ENCODE measurements at places on chromosomes 6 and 20.

DNA sequence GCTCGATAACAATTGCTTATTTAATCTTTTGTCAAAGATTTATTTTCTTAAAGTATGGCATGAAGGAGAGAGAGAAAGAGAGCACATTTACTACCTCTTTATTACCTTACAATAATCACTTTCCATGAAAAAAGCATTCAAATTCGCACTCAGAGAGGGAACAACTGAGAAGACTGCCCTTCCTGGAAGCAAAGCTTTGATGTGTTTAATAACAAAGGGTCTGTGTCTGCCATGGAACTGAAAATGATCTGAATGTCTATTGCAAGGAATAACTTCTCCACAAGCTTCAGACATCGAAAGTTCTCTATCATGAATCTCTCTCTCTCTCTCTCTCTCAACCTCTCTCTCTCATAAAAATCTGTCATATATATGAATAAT is 308.9 kb downstream of the HDGFL1 start:
- DNase-seq: no peak

DNA sequence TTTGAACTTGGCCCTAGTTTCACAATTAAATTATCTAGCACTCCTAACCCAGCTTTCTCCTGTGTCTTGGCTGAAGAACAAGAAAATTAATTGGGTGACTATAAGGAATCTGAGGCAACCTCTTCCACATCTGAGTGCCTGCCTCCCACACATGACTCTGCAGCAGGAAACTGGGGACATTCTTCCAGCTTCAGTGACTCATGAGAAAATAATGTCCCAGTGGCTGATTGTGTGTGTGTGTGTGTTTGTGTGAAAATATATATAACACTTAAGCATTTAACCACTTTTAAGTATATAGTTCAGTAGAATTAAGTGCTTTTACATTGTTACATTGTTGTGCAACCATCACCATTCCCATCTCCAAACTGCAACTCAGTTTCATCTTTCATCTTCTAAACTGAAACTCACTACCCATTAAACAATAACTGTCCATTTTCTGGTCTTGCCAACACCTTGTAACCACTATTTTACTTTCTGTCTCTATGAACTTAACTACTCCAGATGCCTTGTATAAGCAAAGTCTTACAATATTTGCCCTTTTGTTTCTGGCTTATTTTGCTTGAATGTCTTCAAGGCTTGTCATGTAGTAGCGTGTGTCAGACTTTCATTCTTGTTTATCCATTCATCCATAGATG is 8.7 kb downstream of the TRIM38 start:
- DNase-seq: peak; percentile 49

- DNase-seq: no peak
Measured at GRCh38 chr6:168194732-168195567, 115.9 kb upstream of the FRMD1 start.

DNA sequence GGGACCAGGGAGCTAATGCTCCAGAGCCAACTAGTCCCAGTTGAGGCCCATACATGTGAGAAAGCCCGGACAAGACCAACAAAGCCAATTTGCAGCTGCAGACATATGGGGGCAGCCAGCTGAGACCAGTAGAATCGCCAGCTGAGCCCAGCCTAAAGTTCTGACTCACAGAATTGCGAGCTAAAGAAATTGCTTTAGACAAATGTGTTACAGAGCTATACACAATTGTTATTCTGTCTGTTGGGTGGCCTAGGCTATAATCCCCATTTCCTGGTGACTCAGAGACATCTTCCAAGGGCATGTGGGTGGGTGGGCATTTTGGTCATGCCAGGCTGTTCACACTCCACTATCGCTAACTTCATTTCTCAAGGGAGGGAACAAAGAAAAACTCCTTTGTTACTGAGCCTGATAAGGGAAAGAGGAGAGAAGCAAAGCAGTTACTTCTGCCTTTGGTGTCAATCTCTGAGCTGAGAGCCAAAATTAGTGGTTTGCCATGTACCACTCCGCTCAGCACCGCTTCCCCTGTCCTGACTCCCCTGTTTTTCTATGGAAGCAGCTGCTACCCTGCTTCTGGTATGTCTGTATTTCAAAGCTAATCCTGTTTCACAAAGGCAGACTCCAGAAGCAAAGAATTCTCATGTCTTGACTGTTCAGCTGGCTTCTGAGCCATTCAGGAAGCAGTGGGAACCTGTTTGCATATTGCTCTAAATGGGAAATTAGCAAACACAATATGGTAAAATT is 26.1 kb downstream of the SCP2D1 start:
- no peak for DNase-seq

GRCh38 chr6:27334141-27334540 is 22.1 kb upstream of the POM121L2 start:
- DNase-seq: no peak

DNA sequence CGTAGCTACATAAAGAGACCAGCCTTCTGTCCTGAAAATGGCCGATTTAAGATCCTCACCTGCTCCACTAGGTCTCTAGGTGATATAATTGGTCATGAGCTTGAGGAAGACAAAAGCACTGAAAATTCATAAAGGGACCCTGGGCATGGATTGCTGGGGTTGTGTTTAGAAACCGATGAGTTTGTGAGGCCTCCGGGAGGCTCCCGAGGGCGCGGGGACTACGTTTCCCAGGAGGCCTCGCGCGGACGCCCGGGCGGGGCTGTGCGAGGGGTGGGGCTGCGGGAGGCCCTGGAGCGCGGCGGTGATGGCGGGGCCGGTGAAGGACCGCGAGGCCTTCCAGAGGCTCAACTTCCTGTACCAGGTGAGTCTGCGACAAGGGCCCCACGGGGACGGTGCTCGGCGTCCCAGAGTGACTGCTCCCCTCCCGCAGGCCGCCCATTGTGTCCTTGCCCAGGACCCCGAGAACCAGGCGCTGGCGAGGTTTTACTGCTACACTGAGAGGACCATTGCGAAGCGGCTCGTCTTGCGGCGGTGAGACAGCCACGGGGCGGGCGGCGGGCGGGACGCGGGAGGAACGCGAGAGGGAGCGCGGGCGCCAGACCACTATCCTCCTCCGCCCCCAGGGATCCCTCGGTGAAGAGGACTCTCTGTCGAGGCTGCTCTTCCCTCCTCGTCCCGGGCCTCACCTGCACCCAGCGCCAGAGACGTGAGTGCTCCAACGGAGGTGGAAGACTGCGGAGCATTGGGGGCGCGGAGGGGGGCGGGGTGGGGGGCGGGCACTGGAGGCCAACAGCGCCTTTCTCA is at the start of gene RPP21:
Gene RPP21 (plus strand): TSS at position 289 of the 804 bp plus-strand sequence. CDS start 16 bp downstream, at position 305.
- DNase-seq: peak; percentile 95

DNA sequence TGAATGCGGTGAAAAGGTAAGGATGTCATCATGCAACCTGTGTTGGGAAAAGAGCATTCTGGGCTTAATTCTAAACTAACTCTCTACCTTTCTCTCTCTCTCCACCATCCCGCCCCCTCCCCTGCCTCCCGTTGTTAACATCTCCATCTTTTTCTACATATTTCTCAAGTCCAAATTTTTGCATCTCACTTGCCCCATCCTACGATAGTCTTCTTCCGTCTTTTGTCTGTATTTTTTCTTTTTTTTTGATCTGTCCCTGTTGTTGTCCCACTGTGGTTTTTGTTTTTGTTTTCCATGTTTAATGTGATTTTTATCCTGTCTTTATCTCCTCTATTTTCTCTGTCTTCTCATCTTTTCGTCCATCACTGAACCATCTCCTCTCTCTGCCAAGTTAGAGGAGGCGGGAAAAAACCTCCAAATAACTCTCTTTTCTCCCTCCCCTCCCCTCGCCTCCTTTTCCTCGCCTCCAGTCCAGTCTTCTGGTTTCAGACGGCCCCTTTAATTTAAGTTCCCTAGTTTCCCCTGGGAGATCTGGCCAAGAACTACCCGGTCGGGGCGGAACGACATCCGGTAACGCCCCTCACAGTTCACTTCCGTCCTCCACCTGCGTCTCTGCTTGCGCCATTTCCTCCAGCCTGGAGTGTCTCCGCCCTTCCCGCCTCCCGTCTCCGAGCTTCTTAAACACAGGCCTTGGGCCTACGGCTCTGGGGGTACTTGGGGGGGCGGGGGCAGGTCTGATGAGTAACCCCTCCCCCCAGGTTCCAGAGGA is at the start of gene NFKBIL1:
Gene NFKBIL1 (plus strand): TSS at position 651 of the 769 bp plus-strand sequence. CDS start 87 bp downstream, at position 738.
- peak; percentile 98 for DNase-seq

GRCh38 chr6:27871924-27872638 is 40.1 kb downstream of the OR2B2 start:
- no peak for DNase-seq

- no peak for DNase-seq
Measured at GRCh38 chr20:7723284-7723683, 217.0 kb downstream of the HAO1 start.

DNA sequence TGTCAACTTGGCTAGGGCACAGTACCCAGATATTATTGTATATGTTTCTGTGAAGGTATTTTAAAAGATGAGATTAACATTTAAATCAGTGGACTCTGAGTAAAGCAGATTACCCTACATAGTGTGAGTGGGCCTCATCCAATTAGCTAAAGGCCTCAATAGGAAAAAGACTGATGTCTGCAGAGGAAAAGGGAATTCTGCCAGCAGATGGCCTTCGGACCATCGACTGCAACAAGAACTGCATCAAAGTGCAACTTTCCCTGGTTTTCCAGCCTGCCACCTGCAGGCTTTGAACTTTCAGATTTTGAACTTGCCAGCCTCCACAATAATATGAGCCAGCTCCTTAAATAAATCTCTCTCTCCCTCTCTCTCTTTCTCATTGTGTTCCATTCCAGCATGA is 80.5 kb downstream of the IMPG1 start:
- DNase-seq: no peak

- no peak for DNase-seq
Measured at GRCh38 chr6:137975188-137975940, 108.3 kb downstream of the TNFAIP3 start.

DNA sequence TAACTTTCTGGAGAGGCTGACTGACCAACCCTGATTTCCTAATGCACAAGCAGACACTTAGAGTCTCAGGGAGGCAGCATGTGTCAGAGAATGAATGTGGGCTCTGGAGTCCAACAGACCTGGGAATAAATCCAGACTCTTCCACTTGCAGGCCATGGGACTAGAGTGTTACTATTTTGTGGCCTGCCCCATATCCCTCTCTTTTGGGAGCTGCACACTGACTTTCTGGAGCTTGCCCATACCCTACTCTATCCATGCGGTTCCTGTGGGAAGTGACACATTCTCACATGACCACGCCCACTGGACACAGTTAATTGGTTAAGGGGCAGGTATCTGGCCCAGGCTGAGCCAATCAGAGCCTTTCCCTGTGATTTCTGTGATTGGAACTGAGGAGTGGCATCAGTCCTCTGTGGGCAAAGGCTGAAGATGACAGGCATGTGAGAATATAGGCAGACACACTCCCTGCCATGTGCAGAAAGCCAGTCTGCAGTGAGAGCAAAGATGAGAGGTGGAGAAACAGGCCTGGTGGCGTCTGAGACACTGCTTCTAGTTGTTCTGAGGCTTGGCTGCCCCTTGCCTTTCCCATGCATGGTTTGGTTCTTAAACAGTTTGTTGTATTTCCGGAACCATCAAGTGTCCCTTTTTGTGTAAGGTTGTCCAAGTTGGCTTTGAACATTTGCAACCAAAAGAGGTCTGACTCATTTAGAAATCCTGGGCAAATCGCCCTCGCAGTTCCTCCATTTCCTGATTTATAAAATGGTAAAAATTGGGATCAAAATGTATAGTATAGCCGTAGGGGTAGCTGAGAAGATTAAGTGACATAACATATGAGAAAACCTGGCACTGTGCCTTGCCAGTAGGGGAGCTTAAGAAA is 125.6 kb downstream of the CDC5L start:
- DNase-seq: no peak

- DNase-seq: no peak
Measured at GRCh38 chr20:9409981-9410380, 104.4 kb upstream of the LAMP5 start.

GRCh38 chr6:40701352-40702007 is 114.3 kb upstream of the LRFN2 start:
- DNase-seq: no peak

DNA sequence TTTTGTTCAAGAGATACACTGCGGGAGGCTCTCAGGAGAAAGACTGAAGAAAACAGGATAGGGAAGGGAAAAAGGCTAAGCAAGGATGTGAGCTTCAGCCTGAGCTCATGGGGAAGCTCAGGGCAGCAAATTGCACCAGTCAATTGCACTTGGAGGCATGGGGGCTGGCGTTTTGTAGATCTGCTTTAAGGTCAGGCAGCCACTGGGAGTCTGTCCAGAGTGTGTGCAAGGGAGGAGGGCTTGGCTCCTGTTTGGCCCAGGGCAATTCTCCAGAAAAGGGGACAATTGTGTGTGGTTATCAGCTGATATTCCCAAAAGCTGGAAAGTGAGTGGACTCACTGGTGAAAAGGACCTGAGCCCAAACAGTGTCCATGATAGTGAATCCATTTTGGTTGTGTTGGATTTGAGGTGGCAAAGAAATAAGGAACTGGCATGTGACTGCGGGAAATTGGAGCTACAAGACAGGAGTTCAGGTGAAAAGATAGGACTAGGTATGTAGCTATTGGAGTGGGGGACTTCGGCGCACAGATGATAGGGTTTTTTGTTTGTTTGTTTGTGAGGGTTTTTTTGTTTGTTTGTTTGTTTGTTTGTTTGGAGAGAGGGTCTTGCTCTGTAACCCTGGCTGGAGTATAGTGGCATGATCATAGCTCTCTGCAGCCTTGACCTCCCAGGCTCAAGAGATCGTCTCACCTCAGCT is 22.3 kb upstream of the IER3 start:
- no peak for DNase-seq

- no peak for DNase-seq
Measured at GRCh38 chr6:81031416-81031815, 721.1 kb downstream of the TENT5A start.

- DNase-seq: no peak
Measured at GRCh38 chr6:163281634-163282033, 132.9 kb upstream of the QKI start.

GRCh38 chr6:167769408-167770190 is 57.1 kb upstream of the AFDN start:
- DNase-seq: no peak

DNA sequence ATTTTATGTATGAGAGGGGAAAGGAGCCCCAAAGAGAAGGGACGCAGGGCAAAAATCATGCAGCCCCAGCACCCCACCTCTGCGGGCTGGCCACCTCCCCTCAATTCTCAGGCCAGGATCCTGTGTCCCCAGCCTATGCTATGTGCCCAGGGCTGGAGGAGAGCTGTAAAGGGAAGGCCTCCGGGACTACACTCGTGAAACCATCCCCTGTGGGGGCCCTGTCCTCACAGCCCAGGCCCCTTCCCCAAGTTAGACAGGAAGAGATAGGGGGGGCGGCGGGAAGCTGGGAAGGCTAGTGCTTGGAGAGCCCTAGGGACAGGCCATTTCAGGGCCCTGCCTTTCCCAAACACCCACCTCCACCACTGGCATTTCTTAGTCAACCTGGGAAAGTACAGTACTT is 1.4 kb upstream of the COL11A2 start:
- DNase-seq: no peak
